Activated naive CD4-positive, alpha-beta T cell treated with anti-CD3 and anti-CD28 coated beads, Interleukin-2, amount 10 ng/mL, durations not matched to agents 7 days and 5 days (primary cell): ENCODE measurements at places on chromosomes 3 and 15.

DNA sequence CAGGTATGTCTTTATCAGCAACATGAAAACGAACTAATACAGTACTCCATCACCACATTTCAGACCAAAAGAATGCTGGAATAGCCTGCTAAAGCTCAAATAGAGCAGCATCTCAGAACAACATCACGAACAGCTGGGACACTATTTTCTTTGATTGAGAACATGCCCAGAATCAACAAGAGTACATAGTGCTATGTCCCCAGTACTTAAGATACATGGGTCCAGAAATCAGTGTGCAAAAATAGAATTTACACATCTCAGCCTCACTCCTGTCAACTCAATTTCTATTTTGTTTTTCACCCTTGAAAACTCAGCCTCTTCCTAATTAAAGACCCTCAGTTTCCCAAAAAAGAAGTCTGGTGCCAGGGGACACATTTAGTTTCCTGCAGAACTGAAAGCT is 753.9 kb downstream of the AGBL1 start:
- no peak for DNase-seq

- peak; percentile 76 for DNase-seq
Observed at GRCh38 chr15:31325595-31326155, 960 bp upstream of the KLF13 start.

- no peak for DNase-seq
Observed at GRCh38 chr3:48352546-48352945, 19.1 kb upstream of the SPINK8 start.

- DNase-seq = no peak
Observed at GRCh38 chr3:105759442-105760078, 109.3 kb downstream of the CBLB start.

DNA sequence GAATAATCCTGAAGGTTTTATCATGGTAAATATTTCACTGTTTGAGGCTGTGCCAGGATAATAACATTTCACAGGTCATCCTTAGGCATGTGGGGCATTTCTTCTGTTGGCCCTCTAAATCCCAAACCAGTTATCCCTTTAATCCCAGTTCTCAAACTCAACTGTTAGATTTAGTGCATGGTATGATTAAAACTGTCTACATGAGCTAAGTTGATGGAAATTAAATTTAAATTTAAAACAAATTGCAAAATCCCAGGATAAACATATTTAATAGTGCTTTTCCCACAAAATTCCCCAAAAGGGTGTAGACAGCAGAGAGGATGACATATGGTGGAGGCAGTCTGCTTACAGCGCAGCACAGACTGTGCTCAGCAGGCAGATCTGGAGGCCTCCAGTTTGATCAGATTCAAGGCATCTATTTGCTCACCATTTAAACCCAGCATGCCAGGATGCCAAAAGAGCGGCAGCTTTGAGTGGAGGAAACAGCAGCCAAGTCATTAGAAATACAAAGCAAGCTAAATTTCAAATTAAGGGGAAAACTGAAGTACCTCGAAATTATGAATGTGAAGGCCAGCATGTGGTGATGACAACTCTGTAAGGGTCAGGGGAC is 325.8 kb downstream of the KCNH8 start:
- DNase-seq = no peak

- peak; percentile 85 for DNase-seq
Observed at GRCh38 chr3:46693038-46693891, at the start of gene ALS2CL. Gene ALS2CL (minus strand): TSS chr3:46693679. CDS start chr3:46689440, 4,239 bp downstream.

- DNase-seq = no peak
Observed at GRCh38 chr3:98800401-98800800, 37.3 kb downstream of the ST3GAL6 start.

DNA sequence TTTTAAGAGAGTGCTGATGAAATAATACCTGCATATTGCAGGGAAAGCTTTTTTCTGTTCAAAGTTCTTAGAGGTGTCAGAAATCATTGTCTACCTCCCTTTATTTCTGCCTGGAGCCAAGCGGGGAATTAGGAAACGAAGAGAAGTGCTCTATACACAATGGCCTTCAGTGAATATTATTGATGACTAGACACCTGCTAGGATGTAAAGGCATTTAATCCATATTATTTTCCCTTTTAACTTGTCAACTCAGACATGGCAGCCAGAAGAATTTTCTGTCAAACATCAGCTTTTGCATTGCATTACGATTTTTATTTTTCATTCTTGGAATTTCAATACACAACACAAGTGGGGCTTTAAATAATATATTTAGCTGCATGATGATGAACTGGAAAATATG is 24.7 kb downstream of the CADM2 start:
- no peak for DNase-seq

- DNase-seq = no peak
Observed at GRCh38 chr3:42368861-42369260, 41.5 kb downstream of the LYZL4 start.

DNA sequence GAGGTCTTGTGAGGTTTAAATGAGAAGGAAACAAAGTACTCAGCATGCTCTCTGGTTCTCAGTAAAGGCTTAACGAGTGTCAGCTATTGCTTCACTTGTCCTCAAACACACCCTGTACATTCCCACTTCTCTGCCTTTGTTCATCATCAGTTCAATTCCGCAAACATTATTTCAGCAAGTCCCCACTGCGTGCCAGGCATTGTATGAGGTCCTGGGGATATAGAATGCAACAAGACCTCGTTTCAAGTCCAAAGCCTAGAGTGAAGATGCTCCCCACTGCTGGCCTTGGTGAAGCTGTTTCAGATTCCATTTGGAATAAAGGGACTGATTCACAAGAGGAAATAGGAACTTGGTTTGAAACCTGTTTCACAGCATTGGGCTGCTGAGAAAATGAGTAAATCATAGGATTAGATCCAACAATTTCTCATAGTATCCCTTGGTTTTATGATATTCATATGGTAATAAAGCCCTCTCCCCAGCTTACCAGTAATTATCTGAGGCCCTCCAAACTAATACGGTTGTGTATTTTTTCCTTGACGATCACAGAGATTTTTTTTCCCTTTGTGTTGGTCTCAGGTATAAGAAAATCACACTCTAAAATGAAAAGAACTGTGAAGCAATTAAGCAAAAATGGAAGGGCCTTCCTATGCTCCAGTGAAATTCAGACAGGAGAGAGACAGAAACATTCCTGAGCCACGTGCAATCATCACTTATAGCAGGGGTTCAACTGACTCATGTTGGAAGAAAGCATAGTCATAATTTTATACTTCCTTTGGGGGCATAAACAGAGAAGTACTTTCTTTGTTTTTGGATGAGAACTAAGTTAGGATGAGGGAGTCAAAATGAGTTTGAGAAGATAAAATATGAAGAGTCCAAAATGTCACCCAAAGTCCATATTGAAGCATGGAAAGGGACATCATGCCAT is 258.6 kb downstream of the RORA start:
- DNase-seq = no peak

GRCh38 chr3:194518652-194519051 is 31.9 kb upstream of the ATP13A3 start:
- DNase-seq = no peak
